Activated B cell treated with CpG ODN at 0.5 μM for 24 hours (primary cell): ENCODE measurements at places on chromosomes 7 and 10. TPM values are rescaled to one million over a fixed set of nuclear protein-coding genes. Genes with fewer than 3 reads are reported as not detected.

- no peak for DNase-seq
These were observed 46.5 kb downstream of the TSPAN15 start for GRCh38 chr10:69497611-69498390.

GRCh38 chr10:121900443-121901174 lies 27.2 kb downstream of the ATE1 start:
- DNase-seq = no peak

- DNase-seq = no peak
These were observed 60.7 kb upstream of the EXOC6 start for GRCh38 chr10:92787557-92788152.

DNA sequence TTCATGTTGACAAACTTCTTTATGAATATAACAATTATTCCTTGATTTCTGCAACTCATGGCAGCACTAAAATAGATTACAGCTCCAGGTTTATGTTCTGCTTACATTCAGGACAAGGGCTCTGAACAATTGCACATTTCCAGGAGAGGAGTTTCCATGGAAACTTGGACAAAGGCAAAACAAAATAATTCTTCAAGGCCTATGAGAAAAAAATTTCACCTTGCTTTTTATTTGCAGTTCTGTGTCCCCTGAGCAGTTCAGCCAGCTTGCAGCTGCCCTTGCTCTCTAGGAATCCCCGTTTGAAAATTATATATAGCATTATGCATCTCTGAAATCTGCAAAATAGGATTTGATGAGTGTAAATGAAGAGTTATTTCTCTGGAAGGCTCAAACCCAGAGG lies 71.7 kb downstream of the ARL4A start:
- no peak for DNase-seq

The PNLIPRP2 gene
- total RNA-seq = not detected in 2 replicates

GRCh38 chr10:131195116-131195515 lies 116.4 kb downstream of the TCERG1L start:
- DNase-seq = no peak

GRCh38 chr7:99365318-99366141 lies 9.0 kb upstream of the ARPC1B start:
- peak; percentile 55 for DNase-seq

GRCh38 chr10:131689016-131689415 lies 211.8 kb upstream of the PPP2R2D start:
- DNase-seq = no peak
